ENCODE measurements at places on chromosomes 11 and 22. TPM values are rescaled to one million over a fixed set of nuclear protein-coding genes. Genes with fewer than 3 reads are reported as not detected.

C11orf97 gene
- not detected for total RNA-seq

FAT3 gene
- total RNA-seq = 0.53 TPM

PAMR1 gene
- 0.25 TPM for total RNA-seq

FBLN1 gene
- 38.0 TPM for total RNA-seq

FXYD2 gene
- 18.4 TPM for total RNA-seq

FDXACB1 gene
- total RNA-seq = 1.5 TPM

GPHA2 gene
- total RNA-seq = not detected

MMP13 gene
- not detected for total RNA-seq

NTM gene
- total RNA-seq = not detected

TST gene
- total RNA-seq = 62.5 TPM

APOA1 gene
- 0.40 TPM for total RNA-seq

ACTN3 gene
- total RNA-seq = not detected

RASGRP2 gene
- total RNA-seq = 1.5 TPM

MEI1 gene
- not detected for total RNA-seq

KDM2A gene
- total RNA-seq = 40.0 TPM

SGSM1 gene
- 0.58 TPM for total RNA-seq

PHOX2A gene
- total RNA-seq = not detected

MS4A4A gene
- not detected for total RNA-seq

TRPM5 gene
- total RNA-seq = not detected

MFRP gene
- total RNA-seq = not detected

PARVG gene
- not detected for total RNA-seq

PGA5 gene
- not detected for total RNA-seq

KCNQ1 gene
- 0.23 TPM for total RNA-seq

ASRGL1 gene
- total RNA-seq = 14.3 TPM

MS4A4E gene
- not detected for total RNA-seq

OAF gene
- total RNA-seq = 9.4 TPM

YPEL1 gene
- 0.31 TPM for total RNA-seq

CRYAB gene
- 23.1 TPM for total RNA-seq

FADD gene
- 69.6 TPM for total RNA-seq

DBX1 gene
- total RNA-seq = not detected
